ENCODE measurements at places on chromosomes 1 and 21.

DNA sequence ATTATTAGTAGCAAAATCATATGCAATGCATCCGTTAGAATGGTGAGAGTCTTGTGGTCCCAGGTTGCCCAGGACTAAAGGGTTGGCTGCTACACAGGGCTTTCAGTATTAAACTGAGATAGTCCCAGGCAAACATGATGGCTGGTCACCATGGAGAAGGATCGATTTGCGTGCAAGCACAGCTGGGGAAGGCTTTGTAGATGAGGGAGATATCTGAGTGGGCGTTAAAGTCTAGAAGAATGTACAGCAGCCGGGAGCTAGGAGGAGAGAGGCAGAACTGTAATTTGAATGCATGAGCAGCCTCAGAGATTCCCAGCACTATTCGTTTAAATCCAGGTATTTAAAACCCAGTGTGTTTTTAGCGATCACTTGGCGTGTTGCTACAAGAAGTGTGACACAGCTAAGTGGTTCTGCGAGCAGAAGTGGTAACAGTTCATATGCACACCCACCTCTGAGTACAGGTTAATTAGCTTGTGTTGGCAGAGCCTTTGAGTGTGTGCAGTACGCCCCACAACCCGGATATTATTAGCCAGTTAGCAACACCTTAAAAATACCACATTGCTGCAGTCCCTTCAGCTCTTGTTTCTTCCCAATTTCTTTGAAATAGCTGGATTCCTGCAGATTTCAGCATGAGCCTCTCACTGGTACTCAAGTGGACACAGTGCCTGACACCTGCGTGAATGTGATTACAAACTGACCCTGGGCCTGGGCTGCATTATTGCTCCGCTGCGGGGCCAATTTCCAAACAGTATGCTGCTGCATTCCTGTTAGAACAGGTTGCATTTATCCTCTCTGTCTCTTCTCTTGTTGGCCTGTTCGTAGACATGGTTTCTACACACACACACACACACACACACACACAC lies 67.2 kb upstream of the SCAF4 start:
- no peak for DNase-seq

DNA sequence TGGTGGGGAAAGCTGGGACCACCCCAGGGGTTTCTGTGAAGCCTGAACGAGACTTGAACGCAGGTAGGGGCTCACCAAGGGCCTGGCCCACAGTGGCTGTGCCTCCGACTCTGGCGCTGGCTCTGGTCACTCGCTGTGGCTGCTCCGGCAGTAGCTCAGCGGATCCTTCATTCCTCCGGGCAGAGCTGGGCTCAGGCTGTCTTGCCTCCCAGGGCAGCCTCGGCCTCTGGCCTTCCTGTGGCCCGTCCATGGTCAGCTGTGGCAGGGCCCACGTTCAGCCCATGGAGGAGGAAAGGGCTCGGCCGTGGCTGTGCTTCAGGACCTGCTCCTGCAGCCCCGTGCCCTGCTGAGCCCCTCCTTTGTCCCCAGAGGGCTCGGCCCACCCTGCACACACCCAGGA lies 162.9 kb upstream of the C1orf174 start:
- DNase-seq = no peak

GRCh38 chr1:231315887-231316286 lies 21.8 kb downstream of the EXOC8 start:
- DNase-seq = peak; percentile 69

DNA sequence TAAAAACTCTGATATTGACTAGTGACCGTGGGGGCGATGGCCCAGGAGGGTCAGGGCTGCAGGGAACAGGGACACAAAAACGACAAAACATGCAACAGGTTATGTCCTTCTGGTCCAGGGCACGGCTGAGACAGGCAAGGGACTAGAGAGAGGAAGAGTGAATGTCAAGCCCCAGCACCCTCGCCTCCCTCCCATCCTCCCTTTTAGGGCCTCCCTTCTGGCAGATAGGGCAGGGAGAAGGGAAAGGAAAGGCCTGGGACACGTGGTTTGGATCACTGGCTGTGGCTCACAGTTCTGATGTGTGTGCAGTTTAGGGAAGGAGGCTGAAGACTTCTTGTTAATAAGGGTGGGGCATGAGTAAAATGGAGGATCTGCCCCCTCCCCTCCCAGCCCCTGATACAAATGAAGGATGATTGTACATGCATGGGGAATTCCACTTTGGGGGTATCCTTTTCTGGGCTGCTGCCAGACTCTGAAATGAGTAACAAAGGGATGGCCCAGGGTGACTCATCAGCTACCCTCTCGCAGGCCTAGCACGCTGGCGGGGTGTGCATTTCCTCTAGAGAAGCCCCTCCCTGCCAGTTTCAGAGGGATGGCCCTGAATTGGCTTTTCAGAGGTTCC lies 14.2 kb downstream of the CAPN2 start:
- peak; percentile 95 for DNase-seq

GRCh38 chr1:12581179-12581578 lies 36.8 kb downstream of the DHRS3 start:
- DNase-seq = no peak

DNA sequence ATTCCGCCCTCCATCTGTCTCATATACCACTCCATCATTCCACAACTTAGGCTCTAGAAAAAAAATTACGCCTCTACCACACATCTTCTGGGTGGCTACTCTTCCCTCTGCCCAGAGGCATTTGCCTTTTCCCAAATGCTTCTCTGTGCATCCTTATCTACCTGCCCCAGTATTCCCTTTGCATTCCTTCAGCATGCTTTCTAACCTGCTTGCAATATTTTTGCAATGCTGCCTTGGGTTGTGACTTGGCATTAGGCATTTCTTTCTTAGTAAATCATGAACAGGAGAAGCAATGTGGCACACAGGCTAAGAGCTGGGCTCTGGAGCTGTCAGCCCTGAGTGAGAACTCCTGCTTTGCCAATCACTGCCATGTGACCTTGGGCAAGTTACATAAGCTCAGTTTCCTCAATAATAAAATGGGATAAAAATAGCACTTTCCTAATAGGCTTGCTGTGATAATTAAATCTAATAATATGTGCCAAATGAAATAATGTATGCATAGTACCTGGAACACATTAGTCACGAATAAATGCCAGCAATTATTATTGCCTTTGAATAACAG lies 276.0 kb downstream of the ASTN1 start:
- no peak for DNase-seq

DNA sequence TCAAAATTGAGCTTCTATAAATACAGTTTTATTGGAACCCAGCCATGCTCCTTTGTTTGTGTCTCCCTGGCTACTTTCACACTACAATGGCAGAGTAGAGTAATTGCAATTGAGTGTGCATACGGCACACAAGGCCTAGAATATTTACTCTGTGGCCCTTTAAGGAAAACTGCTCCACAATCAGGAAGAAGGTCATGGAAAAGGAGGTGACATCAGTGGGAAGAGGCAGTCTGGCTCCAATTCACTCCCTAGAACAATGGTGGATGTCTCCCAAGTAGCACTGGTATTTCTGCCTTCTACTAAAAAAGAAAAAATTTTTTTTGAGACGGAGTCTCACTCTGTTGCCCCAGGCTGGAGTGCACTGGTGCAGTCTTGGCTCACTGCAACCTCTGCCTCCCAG lies 51.3 kb downstream of the KRTAP19-8 start:
- DNase-seq = no peak

DNA sequence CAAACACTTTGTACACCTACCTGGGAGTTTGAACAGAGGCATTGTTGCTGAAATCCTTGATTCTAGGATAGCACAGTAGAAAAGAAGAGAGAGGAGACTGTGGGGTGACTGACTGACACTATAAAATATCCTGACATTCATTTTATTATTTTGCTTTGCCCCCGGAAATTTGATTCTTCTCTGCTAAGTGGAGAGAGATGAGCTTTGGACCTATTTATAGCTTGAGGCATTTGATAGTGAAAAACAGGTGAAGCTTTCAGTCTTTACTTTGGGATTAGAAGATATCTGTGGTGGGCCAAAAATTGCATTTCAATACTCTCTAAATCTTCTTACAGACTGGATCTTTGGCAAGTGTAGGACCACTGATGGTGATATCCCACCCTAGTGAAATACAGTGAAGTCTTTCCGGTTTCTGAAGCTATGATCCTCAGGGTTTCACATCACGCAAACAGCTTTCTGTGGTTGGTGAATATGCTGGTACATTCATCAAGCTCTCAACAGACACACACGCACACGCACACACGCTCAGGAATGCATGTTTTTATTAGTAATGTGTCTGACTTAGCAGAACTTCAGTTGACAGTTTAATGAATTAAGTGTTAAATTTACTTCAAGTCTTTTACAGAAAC lies at the start of gene AMPD1:
TSS of gene AMPD1 (minus strand) at position 117 of the 629 bp plus-strand sequence. CDS start at position 42, 75 bp downstream.
- DNase-seq = no peak

GRCh38 chr1:222996310-222996975 lies 146.6 kb downstream of the TLR5 start:
- peak; percentile 67 for DNase-seq

DNA sequence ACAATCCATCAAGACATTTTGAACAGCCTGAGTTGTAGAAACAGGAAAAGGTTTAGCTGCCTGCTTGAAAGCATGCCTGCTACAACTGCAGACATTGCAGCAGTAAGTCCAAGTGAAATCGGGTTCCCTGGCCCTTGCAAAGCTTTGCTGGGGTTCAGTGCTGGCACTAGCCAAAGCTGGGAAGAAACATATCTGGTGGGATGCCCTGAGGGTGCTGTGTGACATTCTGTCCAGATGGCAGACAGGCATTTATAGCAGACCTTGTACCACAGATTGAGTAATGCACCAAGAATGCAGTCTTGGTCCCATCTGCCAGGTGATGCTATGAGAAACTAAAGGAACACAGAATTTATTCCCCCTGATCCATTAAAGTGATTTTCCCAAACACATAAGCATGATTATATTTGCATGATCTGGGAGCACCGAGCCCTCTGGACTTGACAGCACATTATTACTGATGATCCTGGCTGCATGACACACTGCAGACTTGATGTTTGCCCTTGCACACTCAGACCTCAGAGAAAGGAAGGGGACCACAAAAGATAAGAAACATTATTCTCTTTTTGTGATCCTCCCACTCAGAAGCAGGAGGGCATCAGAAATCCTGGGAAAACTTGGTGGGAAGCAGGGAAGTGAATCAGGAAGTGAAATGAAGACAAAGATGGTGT lies 223.7 kb upstream of the FAM78B start:
- DNase-seq = no peak

DNA sequence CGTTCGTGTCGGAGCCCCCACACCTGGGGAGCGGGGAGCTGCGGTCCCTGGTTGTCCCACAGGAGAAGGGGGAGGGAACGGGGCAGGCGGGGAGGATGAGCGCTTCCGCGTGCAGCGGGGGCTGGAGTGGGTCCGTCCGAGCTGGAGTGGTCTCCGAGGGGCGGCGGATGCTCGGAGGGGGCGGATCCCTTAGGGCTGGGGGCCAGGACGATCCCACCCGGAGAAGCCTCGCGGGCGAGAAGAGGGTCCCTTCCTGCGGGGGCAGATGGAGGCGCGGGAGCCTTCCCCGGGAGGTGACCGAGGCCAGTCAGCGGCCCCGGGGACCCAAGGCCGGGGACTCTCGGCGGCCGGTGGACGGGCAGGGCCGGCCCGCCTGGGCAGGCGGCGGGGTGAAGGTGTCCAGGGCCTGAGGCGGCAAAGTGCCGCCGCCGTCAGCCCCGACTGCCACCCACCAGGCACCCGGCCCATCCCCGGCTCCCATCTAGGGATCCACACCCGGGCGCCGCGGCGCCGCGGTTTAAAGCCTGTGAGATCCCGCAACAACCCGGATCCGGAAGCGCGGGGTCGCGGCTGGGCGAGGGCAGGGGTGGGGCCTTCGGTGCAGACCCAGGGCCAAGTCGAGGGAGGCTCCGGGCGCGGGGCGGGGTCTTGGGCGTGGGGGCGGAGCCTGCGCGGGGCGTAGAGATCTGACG lies 5.3 kb upstream of the CCDC27 start:
- DNase-seq = peak; percentile 83

DNA sequence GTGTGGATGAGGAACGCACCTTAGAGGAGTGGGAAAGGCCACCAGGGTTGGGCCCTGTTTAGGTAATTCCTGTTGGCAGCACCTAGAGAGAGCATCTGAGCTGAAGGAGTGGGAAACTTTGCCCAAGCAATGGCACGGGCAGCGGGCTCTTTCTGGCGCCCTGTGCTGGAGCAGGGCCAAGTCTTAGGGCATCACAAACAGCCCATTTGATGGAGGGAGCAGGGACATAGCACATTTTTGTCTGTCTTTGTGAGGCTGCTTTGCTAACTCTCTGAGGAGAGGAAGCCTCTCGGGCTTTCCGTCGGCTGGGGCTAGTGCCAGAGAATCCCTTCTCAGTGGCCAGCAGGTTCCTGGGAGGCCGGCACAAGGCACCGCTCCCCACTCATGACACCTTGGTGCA lies 22.5 kb upstream of the CNTN2 start:
- DNase-seq = no peak

DNA sequence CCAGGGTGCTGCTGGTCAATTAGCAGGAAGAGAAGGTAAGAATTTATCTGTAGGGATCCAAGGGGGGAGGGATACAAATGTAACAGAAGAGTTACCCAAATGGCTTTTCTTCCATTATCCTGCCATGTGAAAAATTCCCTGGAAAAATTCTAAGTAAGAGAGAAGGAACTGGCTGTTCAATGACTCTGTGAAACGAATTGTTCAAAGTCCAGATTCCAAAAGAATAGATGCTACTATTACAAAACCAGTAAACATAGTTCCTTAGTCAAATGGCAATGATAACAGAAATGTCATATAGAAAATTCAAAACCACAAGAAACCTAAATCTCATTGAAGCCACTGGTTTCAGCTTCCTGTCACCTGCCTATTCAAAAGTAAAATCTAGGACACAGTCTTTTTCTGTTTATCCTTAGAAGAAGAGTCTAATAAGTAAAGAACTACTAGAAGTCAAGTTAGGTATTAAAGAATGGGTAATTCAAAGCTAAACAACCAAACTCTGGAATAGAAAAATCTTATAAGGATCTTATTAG lies 102.6 kb downstream of the ZNF644 start:
- no peak for DNase-seq

GRCh38 chr1:203072002-203072602 lies 13.7 kb downstream of the MYOG start:
- DNase-seq = no peak

DNA sequence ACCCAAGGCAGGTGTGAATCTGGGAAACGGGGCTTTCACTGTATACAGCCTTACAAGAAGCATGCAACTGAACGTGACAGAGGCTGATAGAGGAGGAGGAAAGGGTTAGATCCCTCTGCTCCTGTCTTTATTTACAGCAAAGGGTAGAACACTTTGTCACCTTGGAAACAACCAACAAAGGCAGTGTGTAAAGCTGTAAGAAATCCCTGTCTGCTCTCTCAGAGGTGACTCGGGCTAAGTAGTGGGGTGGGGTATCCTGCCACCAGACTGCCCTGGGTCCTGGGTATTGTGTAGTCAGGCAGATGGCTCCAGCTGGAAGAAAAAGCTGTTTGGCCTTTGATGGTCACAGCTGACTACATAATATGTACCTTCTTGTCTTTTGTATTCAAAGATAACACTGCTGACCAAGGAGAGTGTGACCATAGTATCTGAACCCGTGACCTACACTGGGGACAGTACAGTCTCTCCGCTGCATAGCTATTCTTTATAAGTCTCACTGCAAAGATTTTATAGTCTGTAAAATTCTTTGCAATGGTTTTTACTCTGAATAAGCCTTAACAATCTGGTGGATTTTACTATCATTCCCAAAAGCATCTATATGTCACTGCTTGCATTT lies 22.1 kb upstream of the POU2F1 start:
- no peak for DNase-seq

- no peak for DNase-seq
Observed at GRCh38 chr1:53306168-53306567, 21.7 kb downstream of the LRP8 start.

- DNase-seq = no peak
Observed at GRCh38 chr1:29839726-29840125, 603.4 kb downstream of the PTPRU start.
